ENCODE measurements at places on chromosomes 13 and 19. TPM values are rescaled to one million over a fixed set of nuclear protein-coding genes. Genes with fewer than 3 reads are reported as not detected.
A peak's percentile ranks its signal among the peaks of the same experiment; 100 is the strongest.

SELENOV gene
- total RNA-seq: not detected

- H3K27me3 ChIP-seq: no peaks in the 10 kb centered on the region
- no peak for DNase-seq
- no peaks in the 10 kb centered on the region for H3K36me3 ChIP-seq
- H3K27ac ChIP-seq: no peak overlapping the region
Observed at GRCh38 chr13:75643693-75644092, 7.6 kb downstream of the LMO7 start.

DNA sequence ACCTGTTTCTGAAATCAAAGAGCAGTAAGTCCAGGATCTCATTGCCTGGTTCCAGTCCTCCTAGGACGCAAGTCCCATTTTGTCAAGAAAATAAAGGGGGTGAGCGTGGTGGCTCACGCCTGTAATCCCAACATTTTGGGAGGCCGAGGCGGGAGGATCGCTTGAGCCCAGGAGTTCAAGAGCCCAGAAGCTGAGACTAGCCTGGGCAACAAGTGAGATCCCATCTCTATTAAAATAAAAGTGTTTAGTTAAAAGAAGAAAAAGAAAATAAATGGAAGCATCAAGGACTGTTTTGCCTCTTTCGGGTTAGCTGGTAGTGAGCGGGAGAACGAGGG, 344 bp upstream of the HAUS5 start:
- peaks cover 6% of the 10 kb centered on the region for H3K4me1 ChIP-seq
- no peaks in the 10 kb centered on the region for H3K36me3 ChIP-seq
- peak overlapping the region; percentile 79 for H3K4me3 ChIP-seq

GRCh38 chr13:67148161-67148571, 82.0 kb downstream of the PCDH9 start:
- peak overlapping the region; percentile 39 for H3K27ac ChIP-seq
- H3K27me3 ChIP-seq: no peaks in the 10 kb centered on the region
- H3K36me3 ChIP-seq: no peaks in the 10 kb centered on the region
- no peak overlapping the region for H3K4me3 ChIP-seq
- H3K4me1 ChIP-seq: no peaks in the 10 kb centered on the region

DNA sequence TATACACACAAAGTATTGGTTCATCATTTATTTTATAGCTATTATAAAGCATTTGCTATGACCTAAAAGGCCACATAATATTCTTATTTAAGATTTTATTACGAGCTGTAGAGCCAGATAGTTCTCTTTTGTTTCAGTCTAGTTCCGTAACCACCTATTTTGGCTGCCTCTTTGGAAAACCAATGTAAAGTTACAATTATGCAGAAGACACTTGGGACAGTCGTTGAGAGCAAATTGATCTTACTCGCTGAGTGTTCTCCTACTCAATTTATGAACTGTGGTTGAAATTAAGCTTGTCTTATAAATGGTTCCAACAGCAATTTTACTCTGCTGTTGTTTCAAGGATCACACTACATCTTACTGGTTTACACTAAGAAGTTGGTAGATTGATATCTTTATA, 122.3 kb downstream of the SLC7A1 start:
- no peak overlapping the region for H3K27ac ChIP-seq
- no peaks in the 10 kb centered on the region for H3K36me3 ChIP-seq
- H3K27me3 ChIP-seq: no peaks in the 10 kb centered on the region
- H3K4me1 ChIP-seq: no peaks in the 10 kb centered on the region

GRCh38 chr13:40617801-40618356, 48.6 kb downstream of the FOXO1 start:
- peaks cover 60% of the 10 kb centered on the region for H3K4me1 ChIP-seq
- no peaks in the 10 kb centered on the region for H3K27me3 ChIP-seq
- H3K4me3 ChIP-seq: no peak overlapping the region

DNA sequence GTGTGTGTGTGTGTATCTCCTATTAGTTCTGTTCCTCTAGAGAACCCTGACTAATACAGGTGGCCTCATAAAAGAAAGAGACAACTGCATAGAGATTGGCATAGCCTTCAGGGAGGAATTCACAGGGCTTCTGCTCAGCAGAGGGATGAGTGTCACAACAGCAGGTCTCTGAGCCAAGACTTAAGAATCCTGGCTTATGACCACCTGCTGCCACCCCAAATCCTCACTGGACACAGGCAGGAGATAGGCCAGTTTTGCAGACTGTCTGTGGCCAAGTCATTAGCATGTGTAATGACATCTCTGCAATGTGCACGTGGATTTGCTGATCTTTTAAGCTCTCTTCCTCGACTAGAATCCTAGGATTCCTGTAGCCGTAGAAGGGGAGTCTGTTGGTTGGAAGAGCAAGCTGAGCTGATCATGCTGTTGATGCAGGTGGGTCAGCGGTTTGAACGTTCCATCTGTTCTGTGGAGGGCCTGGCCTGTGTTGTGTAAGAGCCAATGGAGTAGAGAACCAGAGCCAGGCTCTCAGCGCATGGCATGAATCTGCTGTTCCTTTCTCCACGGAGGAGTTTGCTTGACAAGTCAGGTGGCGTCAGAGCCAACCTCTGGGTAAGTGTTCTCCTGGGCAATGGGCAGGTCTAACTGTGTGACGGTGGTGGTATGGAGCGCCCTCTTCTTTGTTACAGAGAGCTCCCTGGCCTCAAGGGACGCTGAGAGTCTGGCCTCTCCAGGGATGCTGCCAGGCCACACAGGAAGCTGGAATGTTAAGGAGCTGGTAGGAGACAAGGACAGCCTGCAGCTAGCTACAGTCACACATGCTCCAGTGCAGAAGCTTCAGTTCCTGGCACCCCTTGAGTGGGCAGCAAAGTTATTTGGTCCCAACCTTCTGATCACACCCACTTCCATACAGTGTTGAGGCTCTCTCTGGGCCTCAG, 503.1 kb downstream of the FOXO1 start:
- H3K4me3 ChIP-seq: no peak overlapping the region
- no peak for DNase-seq
- H3K36me3 ChIP-seq: no peaks in the 10 kb centered on the region
- H3K27me3 ChIP-seq: no peaks in the 10 kb centered on the region
- no peak overlapping the region for H3K27ac ChIP-seq

- DNase-seq: peak; percentile 87
- H3K36me3 ChIP-seq: no peaks in the 10 kb centered on the region
- H3K27me3 ChIP-seq: no peaks in the 10 kb centered on the region
- peak overlapping the region; percentile 89 for H3K27ac ChIP-seq
- H3K4me1 ChIP-seq: peaks cover 7% of the 10 kb centered on the region
Observed at GRCh38 chr13:20118268-20119140, 42.3 kb downstream of the GJA3 start.

GIPC3 gene
- under 0.01 TPM for total RNA-seq

DNA sequence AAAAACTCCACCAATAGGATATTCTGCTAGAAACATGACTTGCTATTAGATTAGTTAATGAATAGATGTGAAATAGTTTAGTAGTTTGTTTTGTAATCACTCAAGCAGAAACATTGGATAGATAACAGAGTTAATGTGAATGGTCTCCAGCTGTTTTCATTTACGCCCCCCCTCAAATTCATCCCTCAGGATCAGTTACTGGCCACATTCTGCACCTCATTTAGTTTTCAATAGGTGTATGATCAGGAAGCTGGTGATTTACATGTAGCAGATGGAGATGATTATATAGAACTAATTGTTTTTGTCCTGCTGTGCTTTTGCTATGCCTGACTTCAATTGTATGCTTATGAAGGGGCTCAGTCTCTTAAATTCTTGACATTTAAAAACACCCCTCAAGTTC, 759.0 kb downstream of the SLITRK6 start:
- no peak for DNase-seq
- no peaks in the 10 kb centered on the region for H3K4me1 ChIP-seq
- H3K27ac ChIP-seq: no peak overlapping the region
- no peak overlapping the region for H3K4me3 ChIP-seq

DNA sequence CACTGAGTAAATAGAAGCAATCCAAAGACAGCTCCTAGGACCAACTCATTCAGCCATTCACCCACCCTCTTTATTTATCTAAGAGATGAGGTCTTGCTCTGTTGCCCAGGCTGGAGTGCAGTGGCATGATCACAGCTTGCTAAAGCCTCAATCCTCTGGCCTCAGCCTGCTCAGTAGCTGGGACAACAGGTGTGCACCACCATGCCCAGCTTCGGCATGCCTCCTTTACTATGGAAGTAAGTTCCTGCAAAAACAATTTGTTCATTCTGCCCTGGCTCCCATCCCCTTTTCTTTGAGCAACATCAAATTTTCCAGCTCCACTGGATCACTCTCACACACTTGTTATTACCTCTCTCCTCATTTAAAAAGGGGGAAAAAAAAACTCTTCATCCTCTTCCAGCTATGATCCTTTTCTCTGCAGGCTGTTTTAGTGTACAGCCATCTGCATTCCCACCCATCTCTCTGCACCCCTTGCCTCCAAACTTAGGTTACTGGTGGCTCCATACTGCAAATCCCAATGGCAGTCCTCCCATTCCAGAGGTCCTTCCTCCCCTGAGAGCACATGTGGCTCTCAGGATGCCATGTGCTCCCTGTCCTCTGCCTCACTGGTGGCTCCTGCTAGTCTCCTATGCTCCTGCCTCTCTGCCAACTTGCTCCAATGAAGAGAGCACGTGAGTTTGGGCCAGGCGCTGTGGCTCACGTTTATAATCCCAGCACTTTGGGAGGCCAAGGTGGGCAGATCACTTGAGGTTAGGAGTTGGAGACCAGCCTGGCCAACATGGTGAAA, 2.2 kb downstream of the ELOF1 start:
- H3K27me3 ChIP-seq: no peaks in the 10 kb centered on the region
- no peaks in the 10 kb centered on the region for H3K4me1 ChIP-seq
- DNase-seq: no peak
- no peak overlapping the region for H3K27ac ChIP-seq
- no peak overlapping the region for H3K4me3 ChIP-seq
- peaks cover 18% of the 10 kb centered on the region for H3K36me3 ChIP-seq

NOTCH3 gene
- total RNA-seq: 6.2 TPM

ZNF829 gene
- 6.4 TPM for total RNA-seq

GRCh38 chr13:107450431-107450830, 764.9 kb downstream of the LIG4 start:
- no peaks in the 10 kb centered on the region for H3K27me3 ChIP-seq
- no peaks in the 10 kb centered on the region for H3K36me3 ChIP-seq

- no peak overlapping the region for H3K4me3 ChIP-seq
- no peak overlapping the region for H3K27ac ChIP-seq
- H3K4me1 ChIP-seq: peaks cover 6% of the 10 kb centered on the region
Observed at GRCh38 chr19:7885818-7886217, 2.5 kb upstream of the LRRC8E start.

SYNE4 gene
- 0.28 TPM for total RNA-seq

ZNF665 gene
- total RNA-seq: 6.2 TPM

DNA sequence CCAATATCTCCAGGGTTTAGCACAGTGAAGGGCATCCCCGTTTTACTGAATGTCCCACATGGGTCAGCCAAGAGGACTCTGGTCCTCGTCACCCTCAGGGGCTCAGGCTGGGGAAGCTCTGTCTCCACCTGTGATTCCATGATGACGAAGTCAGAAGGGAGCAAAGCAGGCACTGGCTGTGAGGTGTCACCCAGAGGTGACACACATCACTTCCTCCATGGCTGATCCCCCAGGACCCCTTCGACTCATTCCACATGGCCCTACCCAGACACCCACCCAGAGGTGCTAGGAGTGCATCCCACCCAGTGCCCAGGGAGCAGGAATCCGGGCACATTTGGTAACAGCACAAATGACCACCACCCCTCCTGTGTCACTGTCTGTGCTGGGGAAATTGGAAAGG, 145.2 kb upstream of the VSTM2B start:
- H3K4me3 ChIP-seq: no peak overlapping the region
- H3K27me3 ChIP-seq: peaks cover 23% of the 10 kb centered on the region
- DNase-seq: peak; percentile 58
- no peaks in the 10 kb centered on the region for H3K4me1 ChIP-seq
- H3K27ac ChIP-seq: no peak overlapping the region

IGFL3 gene
- total RNA-seq: not detected

DNA sequence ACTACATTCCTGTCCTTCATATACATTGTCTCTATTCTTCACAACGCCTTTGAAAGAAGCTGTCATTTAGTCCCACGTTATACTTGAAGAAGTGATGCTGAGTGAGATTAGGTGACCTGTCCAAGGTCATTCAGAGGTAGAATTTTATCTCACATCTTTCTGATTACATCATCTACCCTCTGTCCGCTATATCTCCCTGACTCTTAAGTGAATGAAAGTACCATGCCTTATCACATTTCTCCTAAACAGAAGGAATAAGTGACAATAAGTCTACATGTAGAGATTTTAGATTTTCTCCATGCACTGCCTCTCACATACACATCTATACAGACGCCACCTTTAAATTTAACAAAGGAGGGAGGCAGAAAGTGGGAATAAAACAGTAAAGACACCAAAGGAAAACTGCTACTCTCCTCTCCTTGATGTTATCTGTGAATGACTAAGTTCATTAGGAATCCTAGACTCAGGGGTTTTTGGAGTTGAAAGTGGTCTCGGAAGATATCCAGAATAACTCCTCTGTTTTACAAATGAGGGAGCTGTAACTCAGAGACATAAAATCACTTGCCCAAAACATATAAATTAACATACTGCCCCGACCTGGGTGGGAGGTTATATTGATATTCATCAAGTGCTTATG, 4.9 kb upstream of the CLDN10 start:
- peaks cover 26% of the 10 kb centered on the region for H3K27me3 ChIP-seq
- no peak overlapping the region for H3K4me3 ChIP-seq
- DNase-seq: no peak
- H3K4me1 ChIP-seq: no peaks in the 10 kb centered on the region

CTU1 gene
- total RNA-seq: 5.7 TPM

DNA sequence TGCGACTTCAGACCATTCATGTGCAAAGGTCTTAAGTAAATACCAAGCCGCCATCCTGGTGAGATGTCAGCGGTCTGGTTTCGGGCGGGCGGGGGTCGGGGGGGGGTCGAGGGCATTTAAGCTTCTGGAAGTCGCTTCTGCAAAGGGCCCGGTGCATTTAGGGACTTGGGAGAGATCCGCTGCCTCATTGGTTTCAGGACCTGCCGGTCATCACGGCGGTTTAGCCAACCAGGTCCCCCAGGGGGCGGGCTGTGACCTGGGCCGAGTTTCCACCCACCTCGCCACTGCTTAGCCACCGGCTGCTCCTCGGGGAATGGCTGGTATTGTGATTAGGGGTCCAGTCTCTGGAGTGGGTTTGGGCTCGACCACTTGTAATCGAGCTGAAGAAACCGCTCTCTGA, 7.8 kb downstream of the ANKLE1 start:
- no peaks in the 10 kb centered on the region for H3K27me3 ChIP-seq
- peaks cover 5% of the 10 kb centered on the region for H3K36me3 ChIP-seq
- H3K27ac ChIP-seq: no peak overlapping the region

CEACAM16 gene
- not detected for total RNA-seq

- H3K4me3 ChIP-seq: no peak overlapping the region
- no peaks in the 10 kb centered on the region for H3K4me1 ChIP-seq
- H3K27me3 ChIP-seq: no peaks in the 10 kb centered on the region
- no peak overlapping the region for H3K27ac ChIP-seq
- no peaks in the 10 kb centered on the region for H3K36me3 ChIP-seq
Observed at GRCh38 chr13:60275208-60275607, 111.5 kb upstream of the DIAPH3 start.

SKA3 gene
- 0.33 TPM for total RNA-seq

OR10H1 gene
- total RNA-seq: not detected
